ENCODE measurements at places on chromosomes 1 and 21.

GRCh38 chr21:38925923-38926322, 120.2 kb downstream of the ETS2 start:
- no peak for DNase-seq

- DNase-seq: no peak
Measured at GRCh38 chr1:203870245-203870644, 8.8 kb downstream of the SNRPE start.

DNA sequence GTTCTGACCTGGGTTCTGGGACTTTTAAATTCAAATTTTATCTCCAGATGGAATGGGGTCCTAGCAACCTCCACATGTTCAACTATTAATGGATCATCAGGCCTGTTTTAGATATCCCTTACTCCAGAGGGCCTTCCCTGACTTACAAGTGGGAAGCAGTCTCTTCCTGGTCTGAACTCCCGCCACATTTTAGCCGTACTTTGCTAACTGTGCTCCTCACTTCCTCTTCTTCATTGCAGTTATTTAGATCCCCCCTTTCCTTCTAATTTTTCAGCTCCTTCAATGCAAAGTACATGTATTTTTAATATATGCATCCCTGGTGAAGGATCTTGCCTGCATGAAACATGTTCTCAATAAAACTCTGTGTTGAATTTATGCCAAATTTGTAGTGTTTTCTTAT, 3.7 kb downstream of the CD1A start:
- no peak for DNase-seq

DNA sequence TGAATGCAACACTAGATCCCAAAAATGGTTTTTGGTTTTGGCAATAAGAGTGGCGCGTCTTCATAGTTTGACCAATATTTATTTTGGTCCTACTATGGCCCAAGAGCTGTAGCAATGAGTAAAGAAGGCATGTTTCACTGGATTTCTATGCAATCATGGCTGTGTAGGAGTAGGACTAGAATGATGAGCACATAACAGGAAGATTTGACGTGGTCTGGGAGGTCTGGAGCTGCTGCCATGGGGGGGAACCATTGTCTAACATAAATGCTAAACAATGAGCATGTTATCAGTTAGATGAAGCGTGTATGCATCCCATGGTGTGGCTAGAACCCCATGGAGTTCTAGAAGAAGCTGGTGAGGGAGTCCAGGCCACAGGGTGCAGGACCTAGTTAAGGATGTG, 38.3 kb downstream of the OLIG1 start:
- no peak for DNase-seq

GRCh38 chr21:39979321-39979720, 112.1 kb downstream of the PCP4 start:
- no peak for DNase-seq

GRCh38 chr1:186648613-186649012, 31.6 kb downstream of the PTGS2 start:
- no peak for DNase-seq

- DNase-seq: no peak
Measured at GRCh38 chr1:206143537-206144172, 26.5 kb upstream of the AVPR1B start.

DNA sequence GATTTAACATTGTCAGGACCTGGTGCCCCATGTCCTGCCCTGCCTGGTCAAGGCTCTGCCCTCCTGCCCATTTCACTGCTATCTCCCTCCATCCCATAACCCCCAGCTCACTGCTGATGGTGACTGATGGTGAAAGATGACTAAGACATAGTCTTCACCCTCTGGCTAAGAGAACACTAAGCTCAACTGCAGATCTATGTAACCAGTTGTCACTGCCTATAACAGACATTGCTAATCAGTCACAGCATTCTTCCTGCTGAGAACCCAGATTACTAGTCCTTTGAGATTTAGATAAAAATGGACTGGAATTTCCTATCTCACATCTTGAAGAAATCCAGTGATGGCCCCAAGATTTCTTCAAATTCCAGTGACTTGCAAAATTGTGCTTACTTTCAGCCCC, 8.0 kb upstream of the ZNF362 start:
- DNase-seq: no peak

DNA sequence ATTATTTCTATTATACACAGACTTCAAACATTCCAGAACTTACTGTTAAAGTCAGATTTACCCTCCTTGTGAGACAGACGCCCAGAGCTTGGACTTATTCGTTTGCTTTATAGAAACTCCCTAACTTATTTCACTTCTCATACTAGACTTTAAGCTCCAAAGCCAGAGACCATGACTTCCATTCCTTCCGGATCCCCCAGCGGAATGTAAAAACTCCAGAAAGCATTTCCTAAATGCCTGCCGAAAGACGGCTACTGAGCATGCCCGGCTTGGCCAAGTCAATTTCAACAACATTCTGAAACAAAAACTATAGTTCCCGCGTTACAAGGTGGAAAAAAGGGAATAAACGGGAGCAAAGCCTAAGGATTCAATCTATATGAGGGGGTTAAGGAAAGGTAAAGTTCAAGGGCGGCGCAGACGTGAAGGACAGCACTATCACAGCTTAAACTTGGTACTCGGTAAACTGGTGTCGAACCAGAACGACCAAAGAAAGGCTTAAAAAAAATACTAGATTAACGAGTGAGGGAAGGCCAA, 1.1 kb downstream of the USP48 start:
- DNase-seq: no peak

DNA sequence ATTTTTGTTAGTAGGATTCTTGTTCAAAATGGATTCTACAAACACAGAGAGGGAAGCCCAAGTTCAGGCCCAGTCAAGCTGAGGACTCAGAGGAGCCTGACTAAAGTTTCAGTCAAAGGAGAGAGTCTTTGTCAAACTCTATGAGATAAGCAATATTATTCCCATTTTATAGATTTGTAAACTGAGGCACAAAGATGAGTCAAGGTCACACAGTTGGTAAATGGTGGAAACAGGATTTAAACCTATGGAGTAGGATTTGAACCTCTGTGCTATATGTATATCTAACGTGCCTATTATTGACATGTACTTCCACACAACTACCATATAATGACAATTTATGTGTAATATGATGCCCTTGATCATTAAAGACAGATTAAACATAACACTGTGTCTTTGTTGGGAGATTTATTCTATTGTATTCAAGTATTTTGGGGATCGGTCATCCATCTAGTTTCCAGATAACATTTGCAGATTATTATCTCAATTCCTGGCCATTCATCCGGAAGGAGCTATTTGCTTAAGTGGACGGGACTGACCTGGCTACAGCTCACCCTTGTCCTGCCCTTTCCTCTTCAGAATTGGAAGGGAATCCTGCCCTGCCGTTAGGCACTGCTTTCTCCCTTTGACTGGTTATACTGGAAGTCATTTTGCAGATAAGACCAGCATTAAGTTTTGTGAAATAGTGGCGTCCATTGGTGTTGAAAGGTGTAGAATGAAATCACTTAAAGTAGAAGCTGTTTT, 86.1 kb upstream of the LMO4 start:
- no peak for DNase-seq

- no peak for DNase-seq
Measured at GRCh38 chr21:41925767-41926116, 28.1 kb downstream of the C2CD2 start.

DNA sequence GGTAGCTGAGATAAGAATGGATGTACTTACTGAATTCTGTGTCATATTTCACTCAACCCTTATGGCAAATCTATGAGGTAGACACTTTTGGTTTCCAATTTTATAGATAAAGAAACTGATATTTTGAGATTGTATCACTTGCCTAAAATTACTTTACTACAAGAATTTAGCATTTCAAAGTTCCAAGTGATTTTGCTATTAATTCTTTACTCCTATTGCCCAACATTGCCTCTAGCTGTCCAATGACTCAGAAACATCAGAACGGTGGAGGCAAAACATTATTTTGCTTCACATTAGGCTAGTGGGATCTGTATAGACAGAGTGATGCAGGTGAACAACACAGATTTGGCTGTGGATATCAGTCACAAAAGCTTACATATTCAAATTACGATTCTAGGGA, 747.2 kb upstream of the NEGR1 start:
- no peak for DNase-seq

DNA sequence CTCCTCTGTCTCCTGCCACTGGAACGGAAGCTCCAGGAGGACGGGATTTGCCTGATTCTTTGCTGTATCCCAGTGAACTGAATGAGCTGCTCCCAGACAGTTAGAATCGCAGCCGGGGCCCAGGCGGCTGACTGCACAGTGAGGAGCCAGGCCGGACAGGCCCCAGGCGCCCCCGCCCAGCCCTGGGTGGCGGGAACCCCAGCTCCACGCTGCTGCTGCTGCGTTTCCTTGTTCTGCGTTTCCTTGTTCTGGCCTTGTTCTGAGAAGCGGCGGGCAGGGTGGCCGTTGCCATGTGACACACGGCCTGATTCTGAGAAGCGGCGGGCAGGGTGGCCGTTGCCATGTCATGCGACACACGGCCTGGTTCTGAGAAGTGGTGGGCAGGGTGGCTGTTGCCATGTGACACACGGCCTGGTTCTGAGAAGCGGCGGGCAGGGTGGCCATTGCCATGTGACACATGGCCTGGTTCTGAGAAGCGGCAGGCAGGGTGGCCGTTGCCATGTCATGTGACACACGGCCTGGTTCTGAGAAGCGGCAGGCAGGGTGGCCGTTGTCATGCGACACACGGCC, 56.2 kb downstream of the SLC37A1 start:
- DNase-seq: no peak

DNA sequence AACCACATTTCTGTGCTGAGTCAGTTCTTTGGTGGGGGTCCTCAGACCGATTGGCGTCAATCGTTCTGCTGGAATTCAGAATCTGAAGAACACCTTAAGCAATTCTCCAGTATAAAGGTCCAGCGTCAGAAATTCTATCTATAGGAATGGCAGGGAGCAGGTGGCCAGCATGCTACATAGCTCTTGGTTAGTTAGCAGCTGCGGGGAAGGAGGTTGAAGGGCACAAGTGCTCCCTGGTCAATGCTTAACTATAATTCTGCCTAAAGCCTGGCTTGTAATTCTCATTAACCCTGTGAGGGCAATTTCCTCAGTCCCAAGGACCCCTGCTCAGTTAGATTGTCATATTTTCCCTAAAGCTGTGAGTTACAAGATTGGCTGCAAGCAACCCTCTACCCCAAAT, 54.3 kb upstream of the GALNT2 start:
- no peak for DNase-seq

DNA sequence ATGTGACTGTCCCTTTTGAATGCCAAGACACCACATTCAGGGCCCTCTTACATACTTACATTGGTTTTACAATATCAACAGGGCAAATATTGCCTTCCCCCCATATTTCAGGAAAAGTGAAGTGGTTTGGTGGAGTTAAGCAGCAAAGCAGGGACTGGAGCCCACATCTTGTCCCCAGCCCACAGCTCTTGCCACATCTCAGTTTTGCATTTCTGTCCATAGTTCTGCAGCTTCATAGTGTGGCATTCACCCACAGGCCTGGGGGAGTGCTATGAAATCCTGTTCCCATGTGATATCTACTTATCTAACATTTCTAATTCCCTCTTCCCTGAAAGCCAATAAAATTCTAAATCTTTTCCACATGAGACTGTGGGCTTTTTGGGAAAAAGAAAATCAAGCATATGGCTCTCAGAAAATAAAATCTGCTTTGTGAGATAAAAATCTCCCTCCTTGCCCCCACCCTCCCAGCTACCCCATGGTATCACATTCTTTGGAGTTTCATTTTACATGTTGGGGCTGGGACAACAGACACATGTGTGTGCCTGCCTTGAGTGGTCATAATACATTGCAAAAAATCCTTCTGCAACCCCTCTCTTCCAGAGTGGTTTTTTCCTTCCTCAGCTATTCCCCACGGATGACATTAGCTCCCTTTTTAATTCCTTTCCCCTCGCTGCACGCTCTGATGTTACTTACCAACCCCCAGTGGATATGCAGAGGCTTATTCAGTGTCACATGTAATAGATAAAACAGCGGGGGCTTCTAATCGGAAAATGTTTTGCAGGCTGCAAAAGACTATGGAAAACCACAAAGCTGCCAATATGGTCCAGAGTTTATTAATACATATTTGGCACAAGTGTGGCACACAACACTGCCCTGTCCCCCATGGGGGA, 20.5 kb upstream of the CD2 start:
- DNase-seq: no peak

DNA sequence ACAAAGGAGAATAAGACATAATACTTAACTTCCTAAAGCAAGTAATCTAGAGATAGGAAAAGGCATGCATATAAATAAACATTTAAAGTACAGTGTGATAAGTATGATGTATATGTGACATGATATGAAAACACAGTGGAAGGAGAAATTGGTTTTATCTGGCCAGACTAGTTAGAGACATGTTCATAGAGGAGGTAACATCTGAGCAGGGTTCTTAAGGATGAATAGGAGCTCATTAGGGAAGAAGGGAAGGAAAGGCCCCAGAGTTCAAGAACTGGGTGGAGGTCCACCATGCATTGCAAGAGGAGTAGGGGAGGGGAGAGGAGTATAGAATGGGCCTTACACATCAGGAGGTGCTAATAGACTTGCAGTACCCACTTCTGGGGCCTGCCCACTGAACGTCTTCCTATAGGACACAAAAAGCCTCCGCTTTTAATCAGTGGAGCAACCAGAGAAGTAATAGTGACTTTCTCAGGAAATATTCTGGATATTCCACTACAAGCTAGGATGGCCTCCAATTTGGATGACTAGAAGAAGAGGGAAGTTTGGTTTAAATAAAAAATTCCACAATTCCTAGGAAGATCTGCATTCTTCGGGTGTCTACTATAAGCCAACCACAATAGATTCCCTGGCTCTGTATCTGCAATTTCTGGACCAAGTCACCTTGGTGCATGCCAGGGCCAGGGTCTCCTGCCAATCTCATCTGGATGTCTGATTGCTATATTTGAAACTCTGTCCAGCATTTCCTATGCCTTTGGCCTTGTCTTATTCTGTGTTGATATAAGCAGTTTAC, 41.9 kb downstream of the NGF start:
- DNase-seq: no peak

DNA sequence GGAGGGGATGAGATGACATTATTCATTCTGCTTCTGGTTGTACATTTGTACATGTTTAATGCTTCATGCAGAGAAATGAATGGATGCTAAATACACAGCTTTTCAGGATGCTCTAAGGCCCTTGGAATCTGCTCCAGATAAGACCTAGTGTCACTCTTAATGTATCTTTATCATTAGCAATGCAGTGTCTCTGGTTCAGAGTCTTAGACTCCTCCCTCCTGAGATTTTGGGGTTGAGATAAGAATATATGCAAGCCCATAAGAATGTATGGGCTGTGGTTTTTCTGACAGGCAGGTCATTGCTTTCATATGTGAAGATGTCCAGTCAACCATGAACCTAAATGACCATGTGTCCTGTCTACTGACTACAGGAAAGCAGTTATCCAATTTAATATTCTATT, 415.5 kb downstream of the RPS6KC1 start:
- no peak for DNase-seq

- no peak for DNase-seq
Measured at GRCh38 chr1:86296305-86297205, 99.6 kb downstream of the ODF2L start.

DNA sequence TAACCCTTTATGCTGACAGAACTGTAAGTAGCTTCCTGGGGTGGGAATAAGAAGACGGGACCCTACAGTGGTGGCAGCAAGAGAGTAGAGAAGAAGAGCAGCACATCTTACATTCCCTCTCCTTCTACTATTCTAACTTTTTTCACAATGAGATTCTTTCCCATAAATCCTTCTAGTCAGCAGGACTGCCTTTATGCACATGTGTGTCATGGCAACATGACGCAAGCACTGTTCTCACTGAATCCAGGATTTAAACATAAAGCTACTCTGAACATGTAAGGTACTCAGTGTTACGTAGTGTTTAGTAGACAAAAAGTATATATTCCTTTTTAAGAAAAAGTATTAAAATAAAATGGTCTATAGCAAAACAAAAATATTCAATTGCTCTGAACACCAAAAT, 309.7 kb upstream of the LYPLAL1 start:
- no peak for DNase-seq

GRCh38 chr21:38806942-38807284, 1.2 kb downstream of the ETS2 start:
- DNase-seq: no peak
